ENCODE measurements at places on chromosomes 4 and X.
A peak's percentile ranks its signal among the peaks of the same experiment; 100 is the strongest.

- no peak for DNase-seq
These were observed 6.6 kb upstream of the MAGEB17 start for GRCh38 chrX:16160729-16161128.

- DNase-seq = no peak
These were observed 54.7 kb downstream of the GLUD2 start for GRCh38 chrX:121102101-121102500.

- peak; percentile 50 for DNase-seq
These were observed 478 bp upstream of the PLXNA3 start for GRCh38 chrX:154457491-154458115.

DNA sequence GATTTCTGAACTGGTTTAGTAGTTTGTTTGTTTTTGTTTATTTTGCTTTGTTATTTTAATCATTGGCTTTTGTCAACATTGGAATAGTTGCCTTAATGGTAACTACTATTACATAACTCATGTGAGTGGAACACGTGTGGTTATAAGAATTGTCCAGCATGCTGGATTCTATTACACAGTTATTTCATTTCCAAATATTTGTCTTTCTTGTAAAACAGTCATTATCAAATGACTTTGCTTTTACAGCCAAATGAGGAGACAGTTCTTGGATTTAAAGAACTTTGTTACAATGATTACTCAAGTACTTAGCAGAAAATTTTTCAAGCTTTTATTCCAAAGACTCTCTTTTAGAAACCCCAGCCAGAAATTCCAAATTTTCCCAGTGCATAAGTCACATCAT is 516.1 kb upstream of the MAGEB2 start:
- no peak for DNase-seq

GRCh38 chr4:110460074-110460746 is 15.7 kb upstream of the ENPEP start:
- no peak for DNase-seq

Measured in stimulated activated CD8-positive, alpha-beta memory T cell treated with anti-CD3 and anti-CD28 coated beads, Interleukin-7, amount 100 ng/mL, for 4 hours (primary cell).